Caco-2 (cell line): ENCODE measurements at places on chromosomes 11 and 22. TPM values are rescaled to one million over a fixed set of nuclear protein-coding genes. Genes with fewer than 3 reads are reported as not detected.

DNA sequence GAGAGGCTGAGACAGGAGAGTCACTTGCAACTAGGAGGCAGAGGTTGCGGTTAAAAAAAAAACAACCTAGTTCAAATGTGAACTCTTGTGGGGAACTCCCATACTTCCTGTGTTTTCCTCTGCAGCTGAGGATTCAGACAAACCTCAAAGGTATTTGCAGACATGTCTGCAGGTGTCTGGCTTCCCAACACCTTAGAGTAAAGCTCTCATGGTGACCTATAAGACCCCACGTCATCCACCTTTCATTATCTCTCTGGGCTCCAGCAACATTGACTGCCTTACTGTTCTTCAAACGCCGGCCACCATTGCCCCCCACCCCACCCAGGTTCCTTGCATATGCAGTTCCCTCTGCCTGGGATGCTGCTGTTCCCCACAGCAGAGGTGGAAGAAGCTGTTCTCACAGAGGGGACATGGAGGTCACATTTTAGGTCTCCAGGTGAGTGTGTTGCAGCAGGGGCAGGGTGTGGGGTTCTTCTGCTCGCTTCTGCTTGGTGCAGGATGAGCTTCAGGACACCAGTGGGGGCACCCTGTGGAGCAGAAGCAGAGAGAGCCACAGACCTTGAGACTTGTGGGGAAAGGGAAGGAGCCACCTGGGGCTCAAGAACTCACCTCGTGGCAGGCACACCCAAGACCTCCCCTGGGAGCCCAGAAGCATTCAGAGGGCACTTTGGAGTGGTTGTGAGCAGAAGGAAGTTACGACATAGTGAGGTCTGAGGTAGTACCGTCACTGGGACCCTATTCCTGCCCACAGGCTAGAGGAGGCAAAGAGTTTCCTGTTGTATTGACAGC, 203.2 kb downstream of the CSNK2A3 start:
- H3K36me3 ChIP-seq = no peaks in the 10 kb centered on the region
- peaks cover 12% of the 10 kb centered on the region for H3K4me1 ChIP-seq
- no peaks in the 10 kb centered on the region for H3K27me3 ChIP-seq
- no peak overlapping the region for H3K27ac ChIP-seq
- no peak overlapping the region for H3K4me3 ChIP-seq
- DNase-seq = no peak

CBLIF gene
- total RNA-seq = not detected in 2 replicates

SERPIND1 gene
- 1.3 and 1.5 TPM in 2 replicates for total RNA-seq

GRCh38 chr11:12284316-12285050, 92.9 kb upstream of the PARVA start:
- H3K36me3 ChIP-seq = no peaks in the 10 kb centered on the region
- no peak overlapping the region for H3K4me3 ChIP-seq
- DNase-seq = no peak

OR2AG2 gene
- total RNA-seq = not detected in 2 replicates

IL18 gene
- total RNA-seq = 32.8 and 36.5 TPM in 2 replicates

GUCY1A2 gene
- not detected in 2 replicates for total RNA-seq

DNA sequence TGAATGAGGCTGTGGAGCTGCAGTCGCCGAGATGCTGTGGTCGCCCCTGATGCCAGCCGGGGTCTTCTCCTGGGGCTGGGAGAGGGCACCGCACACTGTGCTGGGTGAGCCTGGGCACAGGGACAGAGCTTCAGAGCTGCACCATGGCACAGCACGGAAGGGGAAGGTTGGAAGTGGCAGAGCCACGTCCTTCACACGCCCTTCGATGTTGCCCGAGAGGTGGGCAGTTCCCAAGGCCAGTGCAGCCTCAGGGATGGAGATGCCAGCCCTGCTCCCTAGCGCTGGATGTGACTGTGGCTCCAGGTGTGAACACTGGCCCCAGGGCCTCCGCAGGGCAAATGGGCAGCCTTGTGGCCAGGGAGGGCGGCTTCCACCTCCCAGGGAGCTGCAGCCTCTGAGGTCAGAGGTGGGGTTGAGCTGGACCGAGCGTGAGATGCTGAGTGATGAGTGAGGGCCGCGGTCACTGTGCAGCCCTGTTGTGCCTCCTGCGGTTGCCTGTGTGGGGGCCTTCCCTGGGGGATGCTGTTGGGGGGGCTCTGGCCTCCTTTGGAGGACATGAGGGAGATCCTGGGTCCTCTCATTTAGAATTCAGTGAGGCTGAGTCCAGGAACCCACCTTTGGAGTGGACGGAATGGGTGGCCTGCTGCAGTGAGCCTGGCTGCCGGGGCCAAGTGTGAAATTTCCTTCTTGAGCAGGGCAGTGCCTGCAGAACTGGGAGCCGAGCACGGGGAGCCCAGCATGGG, 1090.0 kb downstream of the BRD1 start:
- H3K27me3 ChIP-seq = no peaks in the 10 kb centered on the region
- no peaks in the 10 kb centered on the region for H3K36me3 ChIP-seq
- no peaks in the 10 kb centered on the region for H3K4me1 ChIP-seq
- no peak overlapping the region for H3K27ac ChIP-seq

TMEM218 gene
- 15.5 and 20.3 TPM in 2 replicates for total RNA-seq

RAPSN gene
- total RNA-seq = 0.93 and 2.0 TPM in 2 replicates

DNA sequence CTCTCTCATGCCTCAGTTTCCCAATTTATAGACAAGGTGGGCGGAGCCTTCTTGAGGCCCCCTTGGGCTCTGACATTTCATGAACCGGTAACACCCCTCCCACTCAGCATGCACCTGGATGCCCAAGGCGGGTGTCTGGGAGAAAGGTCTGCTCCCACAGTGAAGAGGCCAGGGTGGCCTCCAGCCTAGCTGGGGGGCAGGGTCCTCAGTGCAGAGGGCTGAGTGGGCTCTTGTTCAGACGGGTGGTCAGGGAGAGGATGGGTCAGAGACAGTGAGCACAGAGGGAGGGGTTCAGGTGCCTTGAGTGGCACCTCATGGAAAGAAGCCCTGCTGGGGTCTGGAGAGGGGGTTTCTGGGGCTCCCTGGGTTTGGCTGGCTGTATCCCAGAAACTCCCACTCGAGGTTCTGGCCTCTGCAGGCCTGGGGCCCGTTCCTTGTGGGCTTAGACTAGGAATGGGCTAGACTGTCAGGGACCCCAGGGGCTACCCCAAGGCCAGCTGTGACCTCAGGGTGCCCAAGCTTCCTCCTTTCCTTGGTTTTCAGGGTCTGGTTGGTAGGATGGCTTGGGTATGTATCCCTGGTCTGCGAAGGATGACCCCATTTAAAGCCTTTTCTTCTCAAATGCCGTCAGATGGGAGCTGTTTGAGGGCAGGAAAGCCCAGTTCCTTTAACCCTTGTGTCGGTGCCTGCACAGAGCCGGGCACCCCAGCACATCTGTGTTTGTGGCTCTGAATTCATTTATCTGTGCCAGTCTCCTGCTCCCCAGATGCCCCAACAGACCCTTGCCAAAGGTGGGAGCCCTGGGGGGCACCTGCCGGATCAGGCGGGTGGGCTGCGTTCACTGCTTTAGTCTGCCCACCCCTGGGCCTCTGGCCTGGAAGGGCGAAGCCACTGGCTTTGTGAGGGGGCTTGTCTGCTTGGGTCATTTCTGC, 1.2 kb downstream of the SYNGR1 start:
- H3K27ac ChIP-seq = no peak overlapping the region
- no peaks in the 10 kb centered on the region for H3K27me3 ChIP-seq
- no peaks in the 10 kb centered on the region; the same call in 1 of the 2 replicates for H3K36me3 ChIP-seq
- peak overlapping the region; percentile 85 for H3K4me3 ChIP-seq

DNA sequence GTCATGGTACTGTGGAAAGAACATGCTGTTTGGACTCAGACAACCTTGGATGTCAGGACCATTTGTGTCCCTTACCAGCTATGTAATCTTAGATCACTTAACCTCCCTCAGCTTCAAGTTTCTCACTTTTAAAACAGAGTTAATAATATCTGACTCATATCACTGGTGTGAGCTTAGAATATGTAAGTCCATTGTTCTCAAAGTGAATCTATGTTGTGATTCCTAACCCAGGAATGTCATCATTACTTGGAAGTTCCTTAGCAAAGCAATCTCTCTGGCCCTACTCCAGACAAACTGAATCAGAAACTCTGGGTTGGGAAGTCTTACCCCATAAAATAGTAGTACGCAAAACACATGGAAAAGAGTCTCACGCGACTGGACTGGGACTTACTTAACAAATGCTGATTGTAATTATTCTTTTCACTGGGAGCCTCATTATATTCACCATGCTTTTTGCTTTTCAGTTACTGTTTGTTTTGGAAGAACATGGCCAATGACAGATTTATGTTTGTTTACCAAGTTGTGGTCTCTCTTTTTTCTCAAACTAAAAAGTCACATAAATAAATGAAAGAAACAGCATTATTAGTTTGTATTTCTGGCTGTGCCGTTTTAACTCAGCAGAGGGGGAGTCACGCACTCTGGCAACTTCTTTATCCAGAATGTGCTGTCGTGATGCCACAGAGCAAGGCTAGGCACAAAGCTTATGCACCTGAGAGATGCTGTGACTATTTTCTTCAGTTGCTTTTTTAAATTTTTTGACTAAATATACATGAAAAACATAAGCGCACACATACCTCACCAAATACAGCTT, 217.7 kb upstream of the CTSC start:
- H3K36me3 ChIP-seq = no peaks in the 10 kb centered on the region
- H3K27me3 ChIP-seq = no peaks in the 10 kb centered on the region
- DNase-seq = no peak
- no peaks in the 10 kb centered on the region for H3K4me1 ChIP-seq
- H3K4me3 ChIP-seq = no peak overlapping the region
- no peak overlapping the region for H3K27ac ChIP-seq
